ENCODE measurements at places on chromosomes 2 and 18.

DNA sequence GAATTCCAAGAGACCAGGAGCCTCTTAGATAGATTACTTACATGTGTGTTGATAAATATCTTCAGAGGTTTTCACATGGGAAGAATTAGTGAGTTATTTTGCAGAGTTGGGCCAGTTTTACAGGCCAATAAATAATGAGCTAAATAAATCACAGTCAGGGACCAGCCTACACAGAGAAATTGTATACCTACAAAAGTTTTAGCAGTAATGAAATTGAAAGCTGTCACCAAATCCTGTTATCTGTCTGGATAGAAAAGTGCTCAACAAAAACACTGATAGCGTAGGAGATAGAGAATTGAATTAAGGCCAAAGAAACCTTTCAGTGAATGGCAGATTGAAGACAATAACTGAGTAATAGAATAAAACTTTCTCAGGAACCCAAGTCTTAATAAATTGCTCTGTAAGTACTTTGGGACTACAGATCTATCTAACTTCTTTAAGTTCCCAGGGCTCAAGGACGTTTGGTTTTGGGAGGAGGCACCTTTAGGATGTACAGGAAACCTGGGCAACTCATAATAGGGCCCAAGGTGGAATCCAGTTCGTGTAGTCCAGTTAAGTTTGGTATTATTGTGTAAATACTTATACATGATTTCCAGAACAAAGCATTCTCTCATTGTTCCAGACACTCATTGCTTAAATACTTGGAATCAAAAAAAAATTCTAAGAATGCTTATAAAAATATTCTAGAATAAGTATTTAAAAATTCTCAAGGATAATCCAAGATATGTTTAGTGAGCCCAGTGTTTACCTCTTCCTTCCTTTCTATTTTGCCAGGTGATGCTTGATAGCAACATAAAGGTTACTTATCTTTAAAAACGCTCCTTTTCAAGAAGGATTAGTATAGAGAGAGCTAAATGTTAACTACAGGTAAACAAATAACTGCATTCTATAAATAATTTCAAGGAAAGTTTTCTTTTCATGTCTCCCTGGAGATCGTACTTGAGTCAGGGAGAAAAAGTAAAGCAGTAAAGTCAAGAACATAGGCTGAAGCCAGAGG is 134.5 kb downstream of the NCKAP5 start:
- DNase-seq: no peak

- DNase-seq: no peak
Measured at GRCh38 chr2:96113951-96114350, 2.4 kb downstream of the ADRA2B start.

DNA sequence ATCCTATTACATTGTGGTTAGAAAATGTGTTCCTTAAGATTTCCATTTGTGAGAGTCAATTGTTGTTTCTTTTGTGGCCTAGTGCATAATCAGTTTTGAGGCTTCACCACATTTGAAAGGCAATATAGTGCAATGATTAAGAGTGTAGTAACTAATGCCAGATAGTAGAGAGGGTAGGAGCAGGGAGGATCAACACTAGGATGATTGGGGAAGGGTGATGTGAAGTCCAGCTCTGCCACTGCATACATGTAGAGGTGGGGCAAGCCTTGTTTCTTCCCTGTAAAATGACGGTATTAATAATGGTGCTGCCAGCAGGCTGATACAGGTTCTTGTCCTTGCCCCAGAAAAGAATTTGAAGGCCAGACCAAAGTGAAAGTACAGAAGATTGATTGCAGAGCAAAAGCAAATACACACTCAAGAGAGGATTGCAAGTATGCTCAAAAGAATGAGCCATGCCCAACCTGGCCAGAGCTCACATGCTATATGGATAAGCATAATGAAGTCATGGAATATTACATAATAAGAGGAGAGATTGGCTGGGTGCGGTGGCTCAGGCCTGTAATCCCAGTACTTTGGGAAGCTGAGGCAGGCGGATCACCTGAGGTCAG is 8.0 kb downstream of the SP100 start:
- no peak for DNase-seq

DNA sequence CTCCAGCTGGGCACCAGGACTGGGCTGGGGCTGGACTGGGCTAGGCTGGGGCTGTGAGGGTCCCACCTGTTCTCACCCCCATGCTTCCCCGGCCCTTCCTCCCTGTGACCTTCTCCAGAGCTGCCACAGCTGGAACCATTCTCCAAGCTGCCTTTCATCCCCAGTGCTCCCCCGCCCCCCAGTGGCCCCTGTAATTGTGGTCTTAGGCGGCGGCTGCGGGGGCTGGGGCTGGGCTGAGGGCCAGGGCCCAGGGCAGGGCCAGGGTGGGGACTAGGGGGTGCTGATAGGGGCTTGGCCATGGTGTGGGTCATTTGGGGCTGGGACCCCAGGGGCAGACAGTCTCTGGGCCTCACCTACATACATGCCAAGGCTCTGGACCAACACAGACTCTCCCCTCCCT is 2.8 kb upstream of the WNT10A start:
- no peak for DNase-seq

DNA sequence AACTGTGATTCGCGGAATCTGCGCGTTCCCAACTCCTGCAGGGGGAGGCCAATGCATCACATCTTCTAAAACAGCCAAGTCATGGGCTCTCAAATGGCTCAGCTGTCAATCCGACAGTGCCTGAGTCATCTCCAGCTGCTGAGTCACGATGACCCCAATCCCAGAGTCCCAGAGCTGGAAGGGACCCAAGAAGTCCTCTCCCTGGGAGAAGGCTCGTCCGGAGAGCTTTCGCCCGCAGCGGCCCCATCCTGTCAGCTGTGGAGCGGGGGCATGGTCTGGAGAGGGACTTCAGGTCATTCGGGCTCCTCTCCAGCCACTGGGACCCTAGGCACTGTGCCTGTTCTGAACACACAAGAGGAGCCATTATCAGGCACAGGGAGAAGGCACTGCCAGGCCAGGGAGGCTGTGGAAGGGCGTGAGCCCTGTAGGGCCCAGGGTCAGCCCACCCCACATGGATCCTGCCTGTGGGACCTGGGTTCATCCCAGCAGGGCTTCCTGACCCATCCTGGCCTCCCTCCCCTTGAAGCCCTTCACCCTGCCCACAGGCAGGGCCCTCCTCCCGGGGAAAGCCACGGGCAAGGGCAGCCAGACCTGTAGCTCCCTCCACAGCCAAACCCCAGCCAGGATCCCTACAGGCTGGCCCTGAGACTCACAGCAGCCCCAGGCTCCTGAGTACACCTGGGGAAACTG is 47.6 kb upstream of the GPC1 start:
- DNase-seq: no peak

GRCh38 chr2:230893841-230894781 is 29.4 kb downstream of the ITM2C start:
- no peak for DNase-seq

DNA sequence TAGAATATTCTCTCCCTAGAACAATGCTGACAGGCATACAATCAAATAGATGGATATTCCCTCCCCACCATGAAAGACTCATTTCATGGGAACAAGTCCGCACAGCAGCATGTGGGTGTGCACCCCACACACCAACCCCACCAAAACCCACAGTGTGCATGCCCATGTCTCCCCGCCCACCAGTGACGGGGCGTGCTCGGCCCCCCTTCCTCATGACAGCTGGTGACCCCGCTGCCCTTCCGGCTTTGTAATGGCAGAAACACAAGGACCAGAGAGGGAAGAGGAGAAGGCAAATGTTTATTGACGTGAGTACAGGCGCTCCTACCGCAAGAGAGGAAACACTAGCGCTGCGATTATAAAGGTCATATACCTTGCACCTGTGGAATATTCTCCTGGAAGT is 30.8 kb upstream of the ODC1 start:
- DNase-seq: no peak

GRCh38 chr18:49656073-49656692 is 94.3 kb downstream of the LIPG start:
- DNase-seq: no peak

DNA sequence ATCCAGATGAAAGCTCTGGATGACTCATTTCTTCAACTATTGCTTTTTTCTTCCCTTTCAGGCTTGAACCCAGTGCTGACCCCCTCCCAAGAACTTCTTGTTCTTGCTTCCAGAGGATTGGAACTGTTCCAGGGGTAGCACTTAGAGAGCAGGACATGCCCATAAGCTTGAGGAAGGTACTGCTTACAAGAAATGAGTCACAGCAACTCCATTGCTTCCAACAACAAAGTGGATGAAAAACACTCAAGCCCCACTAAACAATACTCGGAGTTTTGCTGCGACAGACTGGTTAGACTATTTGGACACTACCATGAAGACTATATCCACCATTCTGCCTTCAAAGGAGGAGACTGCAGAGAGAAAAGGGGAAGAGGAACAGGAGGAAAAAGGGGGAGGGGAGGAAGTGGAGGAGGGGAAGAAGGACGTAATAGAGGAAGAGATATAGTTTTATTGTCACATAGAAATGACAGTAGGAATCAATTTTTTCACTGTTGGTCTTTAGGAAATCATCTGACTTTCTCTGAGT is 1.6 kb upstream of the EPC2 start:
- DNase-seq: no peak

DNA sequence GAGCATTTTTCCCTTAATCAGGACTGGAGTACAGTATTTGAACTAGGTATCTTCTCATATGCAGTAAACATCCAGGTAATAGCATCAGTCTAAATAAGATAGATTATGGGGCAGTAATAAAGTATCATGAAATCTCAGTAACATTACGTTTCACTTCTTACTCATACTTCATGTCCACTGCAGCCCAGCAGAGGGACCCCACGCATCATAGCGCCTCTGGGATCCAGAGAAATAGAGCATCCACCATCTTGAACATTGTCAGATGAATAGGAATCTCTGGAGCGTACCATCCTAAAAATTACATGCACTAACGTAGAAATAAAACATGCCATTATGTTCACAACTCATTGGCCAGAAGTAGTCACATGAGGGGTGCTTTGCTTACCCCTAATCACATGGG is 499.0 kb downstream of the CPS1 start:
- no peak for DNase-seq

GRCh38 chr18:36942264-36942663 is 113.3 kb downstream of the KIAA1328 start:
- DNase-seq: no peak

DNA sequence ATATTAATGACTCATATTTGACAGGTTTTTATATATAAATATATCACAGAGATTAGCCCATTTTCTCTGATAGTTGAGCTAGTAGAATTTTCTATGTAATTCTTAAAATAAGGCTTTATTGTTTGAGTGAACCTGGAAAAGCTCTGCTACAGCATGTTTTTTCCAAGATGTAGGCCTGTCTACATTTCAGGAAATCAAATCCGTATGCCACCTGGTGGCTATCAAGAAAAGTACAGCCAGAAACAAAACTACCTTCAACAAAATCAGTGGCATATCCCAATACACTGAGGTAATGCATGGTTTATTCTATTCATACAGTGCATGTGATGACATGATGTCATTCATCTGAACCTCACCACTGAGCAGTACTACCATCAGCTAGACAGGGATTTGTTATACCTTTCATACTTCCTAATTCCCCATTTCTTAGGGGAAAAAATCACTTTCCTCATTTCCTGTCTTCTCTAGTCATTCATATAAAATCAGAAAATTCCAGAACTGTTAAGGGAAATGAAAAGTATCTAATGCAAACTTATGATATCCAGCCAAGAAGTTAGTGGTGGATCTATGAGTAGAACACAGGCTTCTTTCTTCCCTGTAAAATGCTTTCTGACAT is 310.4 kb upstream of the SYT4 start:
- DNase-seq: no peak

DNA sequence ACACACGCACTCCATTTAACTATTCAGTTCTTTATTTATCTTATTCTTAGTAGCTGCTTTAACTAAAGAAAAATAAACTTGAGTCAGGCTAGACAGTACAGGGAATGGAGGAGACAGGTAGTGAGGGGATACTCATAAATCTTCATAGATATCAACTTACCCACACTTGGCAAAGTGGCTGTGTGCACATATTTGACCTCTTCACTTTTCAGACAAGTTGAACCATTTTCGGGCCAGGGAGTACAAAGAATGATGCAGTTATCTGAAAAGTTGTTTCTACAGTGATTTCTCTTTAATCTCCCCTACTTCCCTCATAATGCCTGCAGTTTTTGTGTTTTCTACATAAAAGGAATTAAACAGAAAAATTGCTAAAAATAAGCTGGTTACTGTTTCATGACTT is 307.5 kb downstream of the GULP1 start:
- no peak for DNase-seq

DNA sequence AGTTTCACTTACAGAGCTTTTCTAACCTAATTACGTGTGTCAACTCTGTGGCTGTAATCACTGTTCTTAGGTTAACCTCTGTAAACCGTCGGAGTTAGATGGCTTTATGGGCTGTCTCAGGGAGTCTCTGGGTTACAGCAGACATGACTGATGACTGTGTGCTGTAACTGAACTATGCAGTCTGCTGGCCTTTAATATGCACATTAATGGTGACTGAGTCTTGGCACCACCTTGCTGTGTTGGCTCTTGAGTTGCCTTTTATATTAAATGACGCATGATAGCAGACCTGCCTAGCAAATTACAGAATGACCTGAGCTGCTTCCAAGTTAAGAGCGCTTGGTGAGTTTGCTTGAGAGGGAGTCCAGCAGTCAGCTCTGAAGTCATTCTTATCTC is 90.1 kb downstream of the ACKR3 start:
- no peak for DNase-seq

DNA sequence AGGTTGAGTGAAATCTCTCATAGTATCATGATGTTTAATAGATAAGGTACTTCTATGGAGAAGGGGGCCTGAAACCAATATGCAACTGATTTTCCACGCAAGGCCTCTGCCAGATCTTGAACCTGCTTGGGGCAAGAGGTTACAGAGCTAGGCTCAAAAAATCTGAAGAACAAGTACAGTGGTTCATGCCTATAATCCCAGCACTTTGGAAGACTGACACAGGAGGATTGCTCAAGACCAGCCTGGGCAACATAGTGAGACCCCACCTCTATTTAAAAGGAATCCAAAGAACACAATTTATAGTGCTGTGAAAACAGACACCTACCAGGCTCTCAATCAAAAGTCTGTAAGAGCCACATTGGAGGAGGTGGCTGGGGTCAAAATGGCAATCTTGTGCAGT is 28.6 kb downstream of the HADHA start:
- DNase-seq: no peak

DNA sequence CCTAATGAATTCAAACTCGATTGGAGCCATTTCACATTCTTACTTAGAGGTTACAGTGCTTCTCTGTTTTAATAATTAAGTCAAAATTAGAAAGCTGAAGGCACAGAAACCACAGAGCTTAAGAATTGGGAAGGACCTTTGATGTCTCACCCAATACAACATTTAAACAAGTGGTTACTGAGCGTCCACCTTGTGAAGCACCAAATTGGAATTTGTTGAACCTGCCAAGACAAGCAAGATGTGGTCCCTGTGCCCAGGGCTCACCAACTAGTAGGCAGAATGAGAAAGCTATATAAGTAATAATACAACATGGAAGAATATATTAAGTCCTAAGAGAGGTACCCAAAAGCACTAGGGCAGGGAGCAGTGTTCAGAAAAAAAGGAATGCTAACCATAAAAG is 64.5 kb upstream of the NPAS2 start:
- DNase-seq: no peak

GRCh38 chr2:57105694-57106093 is 921.9 kb downstream of the CCDC85A start:
- no peak for DNase-seq
